Activated T-helper 1 cell treated with Interleukin-2 at 50 U/mL for 16 hours (primary cell): ENCODE measurements at places on chromosomes 5 and 9.

DNA sequence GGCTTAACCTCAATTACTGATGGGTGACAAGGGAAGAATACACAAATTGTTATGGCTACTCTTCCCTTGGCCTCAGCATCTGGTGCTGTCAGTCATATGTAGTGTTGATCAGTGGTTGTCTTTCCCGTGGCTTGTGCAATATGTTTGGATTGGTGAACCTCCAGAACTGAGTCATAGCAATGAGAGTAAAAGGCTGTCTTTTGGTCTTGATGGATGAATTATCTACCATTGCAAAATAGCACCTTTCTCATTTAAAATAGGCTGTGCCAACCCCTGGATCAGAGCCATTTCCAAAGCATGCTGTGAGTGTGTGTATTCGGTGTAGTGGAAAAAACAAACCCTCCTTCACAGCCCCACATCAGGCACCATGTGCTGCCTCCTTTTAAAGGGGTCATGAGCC, 14.6 kb upstream of the F2R start:
- no peak for DNase-seq

DNA sequence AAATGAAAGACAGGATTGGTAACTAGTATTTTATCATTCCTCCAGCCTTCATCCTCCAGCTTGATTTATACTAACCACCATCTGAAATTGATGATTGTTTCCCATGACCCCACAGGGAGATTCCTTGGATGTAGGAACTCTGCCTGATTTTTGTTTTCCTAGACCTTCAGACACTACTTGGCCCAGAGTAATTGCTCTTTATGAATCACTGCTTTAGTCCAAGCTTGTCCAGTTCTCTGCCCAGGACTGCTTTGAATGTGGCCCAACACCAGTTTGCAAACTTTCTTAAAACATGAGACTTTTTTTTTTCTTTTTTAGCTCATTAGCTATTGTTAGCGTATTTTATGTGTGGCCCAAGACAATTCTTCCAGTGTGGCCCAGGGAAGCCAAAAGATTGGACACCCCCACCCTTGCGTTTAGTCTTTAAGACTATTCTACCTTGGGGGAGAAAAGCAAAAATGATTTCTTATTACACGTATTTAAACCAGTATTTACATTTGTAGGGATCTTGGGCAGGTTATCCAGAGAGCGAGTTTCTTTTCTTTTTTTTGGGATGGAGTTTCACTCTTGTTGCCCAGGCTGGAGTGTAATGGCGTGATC, 18.4 kb downstream of the BASP1 start:
- DNase-seq, result no peak

- no peak for DNase-seq
Observed at GRCh38 chr9:116975126-116975525, 288.0 kb downstream of the TRIM32 start.

DNA sequence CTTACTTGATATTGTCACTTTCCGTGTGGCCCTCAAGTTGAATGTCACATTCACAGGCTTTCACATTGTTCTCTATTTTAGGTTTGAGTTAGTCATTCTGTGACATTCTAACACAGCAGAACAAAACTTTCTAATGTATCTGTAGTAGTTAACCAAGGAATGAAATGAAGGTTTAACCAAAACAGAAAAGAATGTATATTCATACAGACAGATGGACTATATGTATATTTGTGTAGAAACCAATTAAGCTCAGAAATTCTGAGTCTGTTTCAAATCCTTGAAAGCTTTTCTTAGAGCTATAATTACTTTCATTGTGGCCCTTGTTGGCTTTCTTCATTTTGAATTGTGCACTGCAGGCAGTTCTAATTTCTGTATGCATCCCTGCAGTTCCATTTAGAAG, 654.7 kb downstream of the LRRC70 start:
- DNase-seq, result no peak

DNA sequence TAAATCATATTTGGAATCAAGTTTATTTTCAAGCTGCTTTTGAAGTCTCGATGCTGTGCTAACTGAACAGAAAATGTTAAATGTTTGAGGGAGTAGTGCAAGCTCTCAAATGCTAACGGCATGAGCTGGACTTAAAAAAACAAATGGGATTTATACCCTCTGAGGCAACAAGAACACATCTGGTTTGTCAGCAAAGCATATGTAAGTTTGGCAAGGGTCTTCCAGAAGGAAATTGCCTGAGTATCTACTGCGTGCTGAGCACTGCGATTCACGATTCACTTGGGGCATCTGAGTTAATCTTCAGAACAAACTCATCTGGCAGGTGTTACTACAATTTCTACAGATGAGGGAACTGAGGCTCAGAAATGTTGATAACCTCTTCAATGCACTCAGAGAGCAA, 98.4 kb upstream of the C9orf72 start:
- no peak for DNase-seq

DNA sequence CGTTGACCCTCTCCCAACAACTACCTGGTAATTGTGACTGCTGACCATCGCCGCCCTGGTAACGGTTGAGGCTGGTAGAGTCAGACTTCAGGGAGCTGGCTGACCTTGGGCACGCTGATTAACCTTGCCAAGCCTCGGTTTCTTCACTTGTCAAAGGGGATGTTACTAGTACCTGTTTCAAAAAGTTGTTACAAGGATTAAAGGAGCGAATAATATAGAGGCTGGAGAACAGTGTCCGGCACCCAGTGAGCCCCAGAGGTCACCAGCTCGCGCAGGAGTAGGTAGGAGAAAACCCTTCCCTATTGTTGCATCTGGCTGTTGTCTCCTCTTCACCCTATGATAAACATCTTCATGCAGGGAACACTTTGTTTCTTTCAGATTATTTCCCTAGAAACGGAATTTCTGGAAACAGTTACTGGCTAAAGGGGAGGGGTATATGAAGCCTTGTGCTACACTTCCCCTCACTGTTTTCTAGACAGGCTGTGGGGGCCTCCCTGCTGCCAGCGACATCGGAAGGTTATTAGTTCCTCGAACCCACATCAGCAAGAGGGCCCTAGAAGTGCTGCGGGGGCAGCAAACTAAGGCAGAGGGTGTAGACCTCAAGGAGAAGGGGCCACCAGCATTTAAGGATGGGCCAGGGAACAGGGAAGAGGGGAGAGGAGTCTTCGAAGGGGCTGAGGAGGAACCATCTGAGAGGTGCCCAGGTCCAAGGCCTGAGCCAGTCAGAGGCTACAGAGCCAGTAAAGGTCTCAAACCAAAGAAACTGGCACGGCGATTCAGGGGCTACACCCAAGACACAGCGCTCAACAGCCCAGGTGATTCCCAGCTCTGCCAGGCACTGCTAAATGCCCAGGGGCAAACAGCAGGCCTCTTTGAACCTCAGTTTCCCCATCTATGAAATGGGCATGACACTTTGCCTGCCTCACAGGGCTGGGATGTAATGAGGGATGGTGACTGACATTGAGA, 37.6 kb downstream of the HRH2 start:
- DNase-seq, result no peak

DNA sequence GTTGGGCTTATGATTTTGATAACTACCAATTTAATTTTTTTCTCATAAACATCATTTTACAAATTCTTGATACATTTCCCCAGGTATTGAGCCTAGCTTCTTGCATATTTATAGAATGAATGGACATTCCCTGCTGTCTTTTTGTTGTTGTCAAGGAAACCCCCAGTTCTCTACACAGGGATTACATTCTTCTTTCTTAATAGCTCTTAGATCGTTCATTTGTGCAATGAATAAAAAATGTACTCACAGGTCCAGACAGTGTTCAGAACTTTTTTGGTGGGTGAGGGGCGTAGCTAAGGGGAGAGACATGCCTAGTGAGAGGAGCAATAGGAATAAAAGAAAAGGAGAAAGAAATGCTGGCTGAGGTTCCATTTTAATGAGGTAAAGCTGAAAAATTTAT, 58.6 kb downstream of the VCAN start:
- no peak for DNase-seq
